NCI-H526 (cell line): ENCODE measurements at places on chromosomes 3 and 15.
A peak's percentile ranks its signal among the peaks of the same experiment; 100 is the strongest.

DNA sequence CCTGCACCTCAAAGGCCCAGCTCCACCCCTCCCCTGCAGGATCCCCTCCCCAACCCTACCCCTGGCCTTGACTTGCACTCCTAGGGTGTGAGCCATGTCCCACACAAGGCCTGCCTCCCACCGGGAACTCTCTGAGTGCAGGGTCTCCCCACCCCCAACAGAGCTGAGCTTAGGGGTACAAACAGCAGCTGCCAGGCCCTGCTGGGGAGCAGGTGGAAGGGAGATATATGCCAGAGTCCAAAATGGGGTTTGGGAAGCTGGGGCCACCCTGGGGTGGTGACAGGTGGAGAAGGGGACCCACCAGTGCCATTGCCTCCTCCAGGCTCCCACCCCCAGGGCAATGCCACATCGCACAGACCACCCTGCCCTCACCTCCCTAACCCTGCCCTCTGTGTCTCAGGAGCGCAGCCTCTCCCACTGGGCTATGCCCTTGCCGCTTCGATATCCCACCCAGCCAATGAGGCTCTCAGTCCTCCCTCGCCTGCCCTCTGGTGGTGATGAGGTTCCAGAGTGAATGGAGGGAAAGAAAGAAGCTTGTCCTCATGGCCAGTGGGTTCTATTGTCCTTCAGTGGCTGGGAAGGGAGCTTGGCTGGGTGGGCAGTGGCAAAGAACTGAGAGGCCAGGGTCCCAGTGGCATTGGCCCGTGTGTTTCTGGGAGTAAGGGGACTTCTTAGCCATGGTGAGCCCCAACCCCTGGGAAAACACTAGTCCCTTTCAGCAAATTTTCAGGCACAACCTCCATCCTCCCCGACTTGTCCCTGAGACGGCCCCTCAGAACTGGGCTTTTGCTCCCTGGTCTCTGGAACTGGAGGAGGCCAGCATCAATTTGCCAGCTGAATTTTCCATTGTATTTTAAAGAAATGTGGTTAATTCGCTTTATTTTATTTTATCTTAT is 46.8 kb downstream of the CYP11A1 start:
- peak; percentile 45 for DNase-seq

DNA sequence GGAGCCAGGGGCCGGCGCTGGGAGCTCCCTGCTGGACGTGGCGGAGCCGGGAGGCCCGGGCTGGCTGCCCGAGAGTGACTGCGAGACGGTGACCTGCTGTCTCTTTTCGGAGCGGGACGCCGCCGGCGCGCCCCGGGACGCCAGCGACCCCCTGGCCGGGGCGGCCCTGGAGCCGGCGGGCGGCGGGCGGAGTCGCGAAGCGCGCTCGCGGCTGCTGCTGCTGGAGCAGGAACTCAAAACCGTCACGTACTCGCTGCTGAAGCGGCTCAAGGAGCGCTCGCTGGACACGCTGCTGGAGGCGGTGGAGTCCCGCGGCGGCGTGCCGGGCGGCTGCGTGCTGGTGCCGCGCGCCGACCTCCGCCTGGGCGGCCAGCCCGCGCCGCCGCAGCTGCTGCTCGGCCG is 1.5 kb downstream of the SMAD6 start:
- no peak for DNase-seq

DNA sequence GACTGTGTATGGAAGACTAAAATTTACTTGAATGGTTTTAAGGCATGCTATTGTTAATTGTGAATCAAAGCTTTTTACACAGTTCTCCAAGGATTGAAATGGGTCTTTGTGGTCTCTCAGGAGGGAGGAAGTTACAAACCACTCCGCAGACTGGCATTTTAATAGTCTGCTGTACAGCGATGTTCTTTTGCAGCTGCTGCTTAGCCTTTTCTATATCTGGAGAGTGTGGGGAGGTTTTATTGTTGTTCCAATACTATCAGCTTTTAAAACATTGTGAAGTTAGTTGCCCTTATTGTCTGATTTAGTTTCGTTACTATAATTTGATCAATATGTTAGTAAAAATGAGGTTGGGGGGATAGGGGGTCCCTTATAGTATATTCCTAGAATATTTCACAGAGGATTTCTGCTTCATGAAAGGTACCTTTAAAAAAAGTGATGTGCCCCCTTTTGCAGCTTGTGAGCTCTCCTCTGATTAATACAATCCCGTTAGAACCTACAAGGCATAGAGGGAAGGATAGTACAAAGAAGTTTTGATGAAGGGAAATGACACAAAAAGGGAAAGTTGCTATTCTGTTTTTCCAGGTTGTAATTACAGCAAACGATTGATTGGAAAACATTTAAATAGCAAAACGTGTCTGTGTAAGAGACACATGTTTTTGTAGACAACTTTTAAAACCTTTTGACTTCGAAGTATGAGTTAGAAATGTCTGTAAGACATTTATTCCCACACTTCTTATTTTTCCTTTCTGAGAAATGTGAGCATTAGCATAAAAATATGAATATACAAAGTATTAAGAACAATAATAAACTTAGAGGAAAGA is 158.3 kb upstream of the CGNL1 start:
- DNase-seq: no peak

DNA sequence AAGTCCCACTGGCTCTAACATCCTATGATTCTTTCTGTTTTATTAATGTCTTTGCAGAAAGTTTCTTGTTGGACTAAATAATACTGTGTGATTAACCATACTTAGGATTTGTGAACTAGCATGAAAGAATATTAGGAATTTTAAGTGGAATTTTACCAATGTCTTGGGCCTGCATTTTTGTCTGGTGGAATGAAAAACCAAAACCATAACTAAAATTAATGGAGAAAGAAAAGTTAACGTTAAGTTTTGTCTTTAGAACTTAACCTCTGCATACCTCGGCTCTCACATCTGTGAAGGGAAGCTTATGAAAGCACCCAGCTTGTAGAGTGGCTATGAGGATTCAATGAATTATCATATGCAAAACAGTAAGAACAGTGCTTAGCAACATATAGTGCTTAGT is 6.5 kb downstream of the FBN1 start:
- DNase-seq: no peak

DNA sequence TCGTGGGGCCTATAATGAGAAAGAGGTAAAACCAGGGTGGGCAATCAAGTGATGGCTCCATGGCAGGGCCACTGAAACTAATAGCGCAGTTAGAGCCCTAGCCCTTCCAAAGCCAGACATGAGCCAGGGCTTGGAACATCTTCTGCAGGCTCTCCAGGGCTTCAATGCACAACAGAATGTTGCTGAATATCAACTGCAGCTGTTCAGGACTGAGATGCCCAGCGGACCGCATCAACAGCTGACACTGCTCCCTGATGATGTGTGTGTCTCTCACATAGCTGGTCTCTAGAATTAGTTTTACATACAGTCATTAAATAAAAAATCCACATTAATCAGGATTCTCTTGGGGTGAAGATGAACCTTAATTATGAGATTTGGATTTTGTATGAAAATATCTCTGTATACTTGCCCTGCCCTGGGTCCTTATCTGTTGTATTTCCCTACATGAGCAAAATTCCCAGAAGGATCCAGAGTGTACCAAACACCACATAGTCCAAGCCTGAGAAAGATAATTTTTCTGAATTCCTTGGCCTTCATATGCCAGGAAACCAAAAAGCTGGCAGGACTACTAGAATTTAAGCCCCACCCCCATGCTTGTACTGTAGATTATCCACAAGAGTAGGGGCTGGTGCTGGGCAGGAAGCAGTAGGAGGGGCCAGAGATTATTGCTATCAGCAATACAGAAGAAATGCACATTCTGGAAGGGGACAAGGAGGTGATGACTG is 7.7 kb upstream of the GOLGB1 start:
- peak; percentile 22 for DNase-seq

DNA sequence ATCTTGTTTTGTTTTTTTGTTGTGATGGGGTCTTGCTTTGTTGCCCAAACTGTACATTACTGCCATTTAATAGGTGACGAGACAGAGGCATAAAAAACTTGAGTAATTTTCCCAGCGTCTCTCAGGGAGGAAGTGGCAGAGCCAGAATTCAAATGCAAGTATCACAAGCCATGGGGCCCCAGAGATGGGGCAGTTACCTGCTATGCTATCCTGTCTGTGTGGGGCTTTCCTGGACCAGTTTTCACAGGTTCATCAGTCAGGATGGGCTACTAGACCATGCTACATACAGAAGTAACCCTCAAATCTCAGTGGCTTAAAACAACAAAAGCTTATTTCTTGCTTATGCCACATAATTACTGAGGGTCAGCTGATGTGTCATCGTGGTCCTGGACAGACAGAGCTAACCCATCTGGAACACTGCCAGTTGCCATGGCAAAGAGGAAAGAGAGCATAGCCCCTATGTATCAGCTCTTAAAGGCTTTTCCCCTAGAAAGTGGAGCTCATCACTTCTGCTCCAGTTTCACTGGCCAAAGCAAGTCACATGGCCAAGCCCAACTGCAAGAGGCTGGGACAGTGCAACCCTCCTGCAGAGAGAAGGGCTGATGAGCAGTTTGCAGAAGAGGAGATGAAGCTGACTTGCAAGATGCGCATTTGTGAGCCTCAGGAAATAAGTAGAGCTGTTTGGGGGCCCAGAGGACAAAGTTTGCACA is 31.7 kb upstream of the SYNM start:
- DNase-seq: no peak

- DNase-seq: no peak
Measured at GRCh38 chr3:38958026-38958720, 93.6 kb downstream of the SCN11A start.

- DNase-seq: no peak
Measured at GRCh38 chr3:99128725-99129505, 227.4 kb upstream of the DCBLD2 start.

GRCh38 chr15:67495585-67495984 is 25.3 kb upstream of the C15orf61 start:
- no peak for DNase-seq

GRCh38 chr3:128870347-128870746 is 9.1 kb upstream of the ACAD9 start:
- DNase-seq: no peak

GRCh38 chr15:90188914-90189748 is 12.0 kb upstream of the SEMA4B start:
- no peak for DNase-seq

GRCh38 chr3:50388016-50388719 is 28.8 kb upstream of the TMEM115 start:
- DNase-seq: no peak
